T-helper 2 cell treated with Interferon-gamma antibody and Interleukin-4, amounts not matched to agents 100 ng/mL and 5 ng/mL, for 36 hours (primary cell): ENCODE measurements at places on chromosomes 4 and X. TPM values are rescaled to one million over a fixed set of nuclear protein-coding genes. Genes with fewer than 3 reads are reported as not detected.

NUDT10 gene
- 0.11 and 0.39 TPM in 2 replicates for total RNA-seq

IQCM gene
- total RNA-seq, result not detected in 2 replicates

CYBB gene
- 0.11 TPM in 1 of 2 replicates, not detected in the other for total RNA-seq

ARHGEF38 gene
- not detected in 2 replicates for total RNA-seq

GRID2 gene
- not detected in 2 replicates for total RNA-seq

TCEAL7 gene
- not detected in 2 replicates for total RNA-seq

CT45A5 gene
- 0.23 TPM in 1 of 2 replicates, not detected in the other for total RNA-seq

ZNF630 gene
- total RNA-seq, result 0.50 and 0.52 TPM in 2 replicates

S100G gene
- not detected in 2 replicates for total RNA-seq

BEX1 gene
- 0.23 TPM in 1 of 2 replicates, not detected in the other for total RNA-seq

AWAT2 gene
- total RNA-seq, result not detected in 2 replicates

SLC2A9 gene
- total RNA-seq, result 3.1 and 3.2 TPM in 2 replicates

COL25A1 gene
- total RNA-seq, result not detected in 2 replicates

XAGE2 gene
- not detected in 2 replicates for total RNA-seq
